Fibroblast of gingiva (primary cell): ENCODE measurements at places on chromosomes 4 and X.

DNA sequence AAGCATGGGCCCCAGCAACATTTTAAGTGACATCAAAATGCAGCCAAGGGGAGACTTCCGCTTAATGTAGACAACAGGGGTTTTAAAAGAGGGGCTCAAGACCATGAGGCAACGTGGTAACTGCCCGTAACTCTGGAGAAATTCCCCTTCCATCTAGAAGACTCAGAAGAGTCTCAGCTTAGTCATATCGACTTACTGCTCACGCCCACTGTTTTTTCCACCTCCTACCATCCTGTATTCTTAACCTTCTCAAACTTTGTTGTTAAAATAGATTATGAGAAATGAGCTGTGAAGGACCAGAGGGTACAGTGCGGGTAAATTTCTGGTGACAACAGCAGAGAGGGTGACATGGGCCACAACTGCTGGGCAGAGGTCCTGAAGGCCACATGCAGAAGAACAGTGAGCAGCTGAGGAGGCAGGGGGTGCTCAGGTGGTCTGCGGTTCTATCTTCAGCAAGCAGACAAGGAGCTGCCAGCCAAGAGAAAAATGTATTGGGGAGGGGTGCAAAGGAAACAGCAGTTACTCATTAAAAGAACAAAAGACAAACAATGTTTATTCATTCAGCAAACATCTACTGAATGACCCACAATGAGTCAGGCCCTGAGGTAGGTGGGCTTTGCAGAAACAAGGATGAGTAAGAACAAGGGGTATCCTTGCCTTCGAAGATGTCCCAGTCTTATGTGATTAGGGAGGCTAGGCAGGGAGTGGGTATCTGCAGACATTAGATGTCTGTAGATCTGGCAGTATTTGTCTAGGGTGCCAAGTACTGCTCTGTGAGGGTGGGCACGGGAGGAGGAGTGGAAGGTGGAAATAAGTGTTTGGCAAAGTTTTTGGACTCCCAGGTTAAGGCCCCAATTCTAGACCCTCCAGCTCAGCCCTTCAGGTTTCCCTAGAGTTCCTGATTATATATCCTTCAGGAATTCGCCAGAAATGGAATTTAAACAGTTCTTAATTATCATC is 175.3 kb downstream of the TSPAN5 start:
- no peak for DNase-seq

- DNase-seq: no peak
These were observed 207.2 kb upstream of the NPY2R start for GRCh38 chr4:155001251-155001650.

GRCh38 chrX:31136144-31136611 is 64.3 kb upstream of the FTHL17 start:
- no peak for DNase-seq

- peak; percentile 8 for DNase-seq
These were observed 425.2 kb upstream of the FTHL17 start for GRCh38 chrX:31497086-31497485.

- DNase-seq: peak; percentile 60
These were observed 119.7 kb upstream of the TBC1D9 start for GRCh38 chr4:140875746-140876452.

GRCh38 chr4:120918788-120919187 is 3.7 kb downstream of the PRDM5 start:
- DNase-seq: peak; percentile 44

DNA sequence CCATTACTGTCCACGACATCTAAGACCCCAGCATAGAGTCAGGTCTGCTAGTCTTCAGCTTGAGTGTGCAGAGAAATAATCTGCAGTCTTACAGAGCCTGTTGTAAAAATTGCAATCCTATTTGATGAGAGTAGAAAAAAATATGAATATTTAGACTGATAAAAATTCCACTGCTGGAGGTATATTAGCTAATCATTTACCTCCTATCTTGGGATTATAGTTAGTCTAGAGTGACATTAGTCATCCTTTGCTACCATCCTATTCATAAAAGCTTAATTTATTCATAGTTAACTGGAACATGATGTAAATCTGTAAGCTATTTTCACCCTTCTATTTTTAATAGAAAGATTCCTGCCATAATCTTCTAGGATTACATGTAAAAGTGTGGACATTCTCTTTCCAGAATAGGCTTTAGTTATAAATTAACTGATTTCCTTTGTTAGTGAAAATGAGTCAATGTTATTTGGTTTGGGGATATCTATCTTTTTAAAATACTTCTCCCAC is 26.7 kb downstream of the C4orf54 start:
- DNase-seq: no peak

GRCh38 chr4:76011018-76011670 is 3.8 kb upstream of the CXCL9 start:
- DNase-seq: no peak

GRCh38 chrX:70016513-70016912 is 33.2 kb downstream of the AWAT2 start:
- no peak for DNase-seq

GRCh38 chr4:24282446-24282845 is 301.9 kb downstream of the DHX15 start:
- DNase-seq: no peak

GRCh38 chr4:168334053-168334452 is 15.5 kb upstream of the DDX60 start:
- no peak for DNase-seq

DNA sequence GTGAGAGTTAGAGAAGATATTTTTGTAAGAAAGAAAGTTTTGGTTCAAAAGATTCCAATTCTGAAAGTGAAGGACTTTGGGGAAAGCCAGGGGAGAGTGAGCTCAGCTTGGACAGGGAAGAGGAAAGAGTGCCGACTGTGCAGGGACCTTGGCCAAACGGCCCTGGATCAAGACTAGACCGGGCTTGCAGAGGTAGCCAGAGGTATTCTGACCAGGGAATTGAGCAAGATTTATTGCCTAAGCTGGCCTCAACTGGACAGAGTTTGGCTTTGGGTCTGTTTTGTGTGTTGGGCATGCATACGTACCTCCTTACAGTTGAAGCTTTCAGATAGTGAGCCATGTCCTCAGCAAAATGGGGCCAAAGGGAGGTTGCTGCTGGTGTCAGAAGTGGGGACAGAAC is 11.6 kb downstream of the PLAC1 start:
- no peak for DNase-seq

DNA sequence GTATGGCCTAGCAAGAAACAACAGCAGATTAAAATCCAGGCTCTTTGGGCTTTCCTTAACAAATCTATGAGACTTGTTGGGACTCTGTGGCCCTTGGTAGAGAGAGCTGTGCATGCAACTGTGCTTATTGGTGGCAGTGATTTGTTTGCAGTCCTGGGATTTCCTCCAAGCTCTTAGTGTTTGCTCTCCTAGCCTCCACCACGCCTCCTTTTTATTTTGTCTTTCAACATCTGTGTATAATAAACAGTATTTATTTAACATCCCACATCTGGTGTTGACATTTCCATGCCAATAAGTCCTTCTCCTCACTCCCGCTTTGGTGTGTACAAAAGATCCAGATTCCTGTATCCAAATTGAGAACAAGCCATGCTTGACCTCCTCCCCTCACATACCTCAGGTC is 3.1 kb downstream of the TNMD start:
- DNase-seq: peak; percentile 39

GRCh38 chrX:114959729-114960128 is 57.7 kb downstream of the IL13RA2 start:
- DNase-seq: peak; percentile 0

DNA sequence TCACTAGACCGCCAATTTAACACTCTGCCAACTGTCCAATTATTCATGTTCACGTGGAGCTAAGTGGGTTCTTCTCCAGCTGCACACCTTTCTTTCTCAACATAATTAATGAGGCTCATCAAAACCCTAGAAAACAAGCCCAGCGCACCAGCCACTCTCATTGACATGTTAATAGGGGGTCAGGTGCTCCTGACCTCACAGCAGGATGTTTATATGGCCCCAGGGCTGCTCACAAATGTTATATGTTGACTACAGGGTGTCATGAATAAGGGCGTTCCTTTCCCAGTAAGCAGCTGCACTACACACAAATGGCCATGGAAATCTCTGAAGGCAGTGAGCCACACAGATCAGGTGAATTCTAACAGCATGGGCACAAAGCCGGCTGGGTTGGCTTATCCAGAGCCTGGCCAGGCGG is 209.8 kb downstream of the MGST2 start:
- no peak for DNase-seq

- DNase-seq: no peak
These were observed 40.0 kb downstream of the PCDH10 start for GRCh38 chr4:133189147-133189517.

DNA sequence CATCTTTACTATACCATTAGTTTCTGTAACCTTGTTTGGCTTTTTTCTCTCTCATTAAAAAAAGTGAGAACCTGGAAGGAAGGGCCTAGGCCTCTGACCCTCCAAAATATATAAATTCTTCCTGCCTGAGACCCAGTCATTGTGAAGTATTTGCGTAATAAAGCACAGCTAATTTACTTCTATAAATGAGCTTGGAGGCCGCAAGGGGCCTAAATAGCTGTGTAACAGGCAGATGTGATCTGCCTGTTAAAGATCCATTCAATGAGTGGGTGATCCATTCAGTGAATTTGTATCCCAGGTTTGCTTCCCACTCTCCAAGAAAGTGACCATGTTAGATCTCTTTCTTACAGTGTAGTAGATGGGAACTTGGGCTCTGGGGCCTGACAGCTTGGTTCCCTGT is 595 bp upstream of the PYURF start:
- peak; percentile 4 for DNase-seq

GRCh38 chrX:129945131-129945530 is 37.3 kb upstream of the BCORL1 start:
- DNase-seq: peak; percentile 26

GRCh38 chr4:77777135-77777807 is 41.9 kb downstream of the CNOT6L start:
- DNase-seq: peak; percentile 56

DNA sequence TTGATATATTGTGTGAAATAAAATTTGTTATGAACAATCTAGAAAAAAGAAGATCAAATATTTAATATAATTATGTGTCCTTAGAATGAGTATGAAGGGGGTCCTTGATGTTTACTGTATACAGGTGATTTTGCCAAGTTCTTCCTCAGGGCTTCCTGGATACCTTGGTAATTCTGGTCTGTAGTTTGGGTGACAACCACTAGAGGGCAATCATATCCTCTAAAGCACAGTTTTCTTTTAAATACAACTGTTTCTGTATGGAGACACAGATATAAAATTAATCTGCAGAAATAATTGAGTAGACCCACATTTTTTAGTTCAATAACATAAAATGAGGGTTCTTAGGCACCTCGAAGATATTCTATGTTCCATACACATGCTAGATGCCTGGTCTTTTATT is 157.7 kb downstream of the SPANXN1 start:
- no peak for DNase-seq

- DNase-seq: no peak
These were observed 105.8 kb downstream of the FAT4 start for GRCh38 chr4:125420526-125420925.

DNA sequence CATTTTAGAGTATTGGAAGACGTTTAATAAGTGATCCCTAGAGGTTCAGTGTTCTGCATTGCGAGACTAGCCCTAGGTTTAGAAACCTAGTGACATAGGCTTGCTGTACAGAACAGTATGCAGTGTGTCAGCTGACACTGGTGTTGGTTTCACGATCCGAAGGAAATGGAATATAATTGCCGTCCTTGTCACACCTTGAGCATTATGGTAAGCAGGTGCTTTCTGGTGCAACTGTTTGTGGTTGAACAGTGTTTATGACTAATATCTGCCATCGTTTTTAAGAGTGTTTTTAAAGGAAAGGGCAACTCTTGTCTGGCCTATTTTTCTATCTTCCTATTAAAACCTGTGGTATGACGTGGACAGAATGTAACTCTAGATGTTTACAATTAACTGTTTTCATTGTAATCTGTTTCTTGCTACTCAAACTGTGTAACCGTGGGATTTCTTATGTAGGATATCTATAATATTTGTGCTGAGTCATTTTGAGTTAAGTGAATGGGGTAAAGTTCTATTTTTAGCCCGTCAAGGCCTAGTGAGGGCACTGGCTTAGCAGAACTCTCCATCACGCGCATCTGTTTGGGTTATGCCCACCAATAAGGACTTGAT is 53.8 kb upstream of the TBC1D14 start:
- DNase-seq: peak; percentile 85

DNA sequence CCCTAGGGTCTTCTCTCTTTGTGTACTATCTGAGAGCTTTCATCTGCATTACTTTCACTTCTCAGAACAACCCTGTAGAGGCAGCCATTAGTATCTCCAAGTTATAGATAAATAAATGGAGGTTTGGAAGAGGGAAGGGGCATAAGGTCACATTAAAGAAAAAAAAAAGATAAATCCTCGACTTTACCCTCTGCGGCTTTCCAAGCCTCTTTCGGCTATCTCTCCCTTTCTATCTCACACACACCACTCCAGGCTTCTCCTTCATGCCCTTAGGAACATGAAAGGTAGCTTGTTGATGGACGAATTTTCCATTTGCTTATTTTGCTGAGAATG is 660 bp upstream of the ARHGEF9 start:
- DNase-seq: no peak

- peak; percentile 78 for DNase-seq
These were observed 28.1 kb upstream of the SPON2 start for GRCh38 chr4:1200425-1201035.

GRCh38 chr4:85548116-85548515 is 73.2 kb downstream of the ARHGAP24 start:
- DNase-seq: no peak

- DNase-seq: no peak
These were observed 12.0 kb downstream of the TMSB4X start for GRCh38 chrX:12986886-12987285.

GRCh38 chr4:116913451-116913850 is 171.9 kb downstream of the TRAM1L1 start:
- DNase-seq: no peak

DNA sequence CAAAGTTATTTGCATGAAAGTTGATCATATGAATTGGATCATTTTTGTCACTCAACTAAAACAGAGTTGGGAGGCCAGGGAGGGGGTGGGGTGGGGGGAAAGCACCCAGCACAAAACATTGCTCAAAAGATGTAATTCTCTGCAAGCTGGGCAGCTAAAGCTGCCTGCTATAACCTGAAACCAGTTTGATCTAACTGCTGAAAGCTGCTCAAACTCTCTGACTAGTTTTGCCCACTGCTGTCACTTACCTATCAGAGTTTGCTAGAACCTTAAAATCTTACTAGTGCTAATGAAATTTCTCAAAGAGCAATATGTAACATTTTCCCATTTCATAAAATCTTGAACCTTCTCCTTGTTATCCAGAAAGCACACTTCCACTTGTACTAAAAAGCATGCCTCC is 10.4 kb downstream of the CXCL8 start:
- no peak for DNase-seq

GRCh38 chr4:143586080-143586479 is 72.6 kb downstream of the SMARCA5 start:
- peak; percentile 68 for DNase-seq

DNA sequence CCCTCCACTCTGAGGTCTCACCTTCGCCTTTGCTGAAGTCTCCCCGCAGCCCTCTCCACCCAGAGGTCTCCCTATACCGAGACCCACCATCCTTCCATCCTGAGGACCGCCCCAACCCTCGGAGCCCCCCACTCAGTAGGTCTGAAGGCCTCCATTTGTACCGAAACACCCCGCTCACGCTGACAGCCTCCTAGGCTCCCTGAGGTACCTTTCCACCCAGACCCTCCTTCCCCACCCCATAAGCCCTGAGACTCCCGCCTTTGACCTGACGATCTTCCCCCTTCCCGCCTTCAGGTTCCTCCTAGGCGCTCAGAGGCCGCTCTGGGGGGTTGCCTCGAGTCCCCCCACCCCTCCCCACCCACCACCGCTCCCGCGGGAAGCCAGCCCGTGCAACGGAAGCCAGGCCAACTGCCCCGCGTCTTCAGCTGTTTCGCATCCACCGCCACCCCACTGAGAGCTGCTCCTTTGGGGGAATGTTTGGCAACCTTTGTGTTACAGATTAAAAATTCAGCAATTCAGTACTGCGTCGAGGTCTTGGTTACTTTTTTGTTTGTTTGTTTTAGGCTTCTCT is 5.0 kb downstream of the SOD3 start:
- DNase-seq: peak; percentile 45
